ENCODE measurements at places on chromosomes 6 and 20. TPM values are rescaled to one million over a fixed set of nuclear protein-coding genes. Genes with fewer than 3 reads are reported as not detected.

Gene BMP7
- not detected for total RNA-seq

DNA sequence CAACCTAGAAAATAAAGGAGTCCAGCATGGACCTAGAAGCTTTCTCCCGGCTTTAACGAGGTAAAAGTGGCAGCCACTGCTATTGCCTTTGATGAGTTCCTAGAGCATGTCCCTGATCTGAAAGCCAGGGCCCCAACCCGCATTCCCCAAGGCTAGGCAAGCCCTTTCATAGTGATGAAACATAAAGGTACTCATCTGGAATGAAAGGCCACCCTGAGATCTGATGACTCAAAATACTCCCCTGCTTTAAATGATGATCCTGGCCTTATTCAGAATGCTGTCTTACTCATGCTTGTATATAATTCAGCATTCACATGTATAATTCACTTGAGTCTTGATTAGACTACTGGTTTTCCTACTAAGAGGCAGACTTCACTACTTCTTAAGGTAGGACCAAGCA is 21.3 kb downstream of the TTPAL start:
- DNase-seq: no peak

GRCh38 chr6:108134213-108134970 is 31.4 kb upstream of the NR2E1 start:
- DNase-seq: no peak

Gene SGK2
- 0.76 TPM for total RNA-seq

Gene MAVS
- 10.0 TPM for total RNA-seq

DNA sequence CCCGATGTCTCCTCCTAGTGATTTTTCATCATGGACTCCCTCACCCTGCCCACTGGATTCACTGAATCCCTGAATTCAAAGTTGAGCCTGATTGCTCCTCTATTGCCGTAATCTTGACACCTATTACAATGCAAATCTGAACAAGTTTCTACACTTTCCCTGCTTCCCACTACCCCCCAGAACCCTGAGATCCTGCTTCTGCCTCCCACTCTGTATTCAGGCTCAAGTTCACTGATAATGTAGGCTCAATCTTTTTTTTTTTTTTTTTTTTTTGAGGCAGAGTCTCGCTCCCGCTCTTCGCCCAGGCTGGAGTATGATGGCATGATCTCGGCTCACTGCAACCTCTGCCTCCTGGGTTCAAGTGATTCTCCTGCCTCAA is 3.6 kb upstream of the DCBLD1 start:
- DNase-seq: no peak

Gene PGC
- total RNA-seq: not detected

Gene HLA-DQA2
- total RNA-seq: 0.30 TPM

Gene QRSL1
- total RNA-seq: 11.1 TPM

GRCh38 chr20:48754292-48754691 is 73.5 kb downstream of the PREX1 start:
- no peak for DNase-seq

- DNase-seq: peak; percentile 48
These were observed 7.7 kb downstream of the CSTF1 start for GRCh38 chr20:56400001-56400640.

Gene MAFB
- total RNA-seq: 0.62 TPM

Data from CD8-positive, alpha-beta T cell (primary cell).